Anterior cingulate cortex (tissue), 58 donors: ENCODE measurements at places on chromosomes 1 and 21.

DNA sequence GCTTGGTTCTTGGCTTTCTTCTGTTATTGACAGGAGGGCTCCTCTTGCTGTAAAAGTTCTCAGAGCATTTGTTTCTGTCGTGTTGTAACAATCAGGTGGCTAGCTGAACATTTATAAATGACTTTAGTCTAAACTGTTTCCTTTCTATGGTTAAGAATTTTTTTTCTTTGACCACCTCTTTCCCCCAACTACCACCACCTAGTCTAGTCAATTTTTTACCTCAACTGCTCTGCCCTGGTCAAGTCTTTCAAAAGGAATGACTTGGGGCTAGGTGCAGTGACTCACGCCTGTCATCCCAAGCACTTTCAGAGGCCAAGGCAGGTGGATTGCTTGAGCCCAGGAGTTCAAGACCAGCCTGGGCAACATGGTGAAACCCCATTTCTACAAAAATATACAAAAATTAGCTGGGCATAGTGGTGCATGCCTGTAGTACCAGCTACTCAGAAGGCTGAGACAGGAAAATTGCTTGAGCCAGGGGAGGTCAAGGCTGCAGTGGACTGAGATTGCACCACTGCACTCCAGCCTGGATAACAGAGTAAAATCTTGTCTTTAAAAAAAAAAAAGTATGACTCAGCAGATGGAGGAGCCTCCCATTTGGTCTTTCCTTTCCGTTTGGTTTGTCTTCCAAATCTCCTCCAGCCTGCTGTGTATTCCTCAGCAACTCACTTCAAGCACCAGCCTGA is 40.7 kb downstream of the MAP3K21 start:
- DNase-seq, result no peak

DNA sequence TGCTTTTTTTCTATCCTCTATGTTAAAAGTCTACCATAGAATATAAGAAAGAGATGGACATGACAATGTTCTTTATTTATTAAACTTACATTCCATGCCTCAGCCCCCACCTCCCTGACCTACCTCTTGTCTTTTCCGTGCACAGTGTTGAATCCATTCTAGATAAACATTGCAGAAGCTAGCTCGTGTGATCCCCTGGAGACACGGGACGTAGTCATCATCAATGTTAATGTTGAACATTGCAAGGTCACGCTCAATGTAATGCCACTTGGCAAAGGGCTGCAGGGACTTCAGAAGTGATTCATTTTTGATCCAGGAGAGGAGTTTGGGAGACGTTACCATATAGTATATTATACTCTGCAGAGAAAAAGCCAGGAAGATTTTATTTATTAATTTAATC is 66.4 kb downstream of the NTPCR start:
- DNase-seq, result no peak

DNA sequence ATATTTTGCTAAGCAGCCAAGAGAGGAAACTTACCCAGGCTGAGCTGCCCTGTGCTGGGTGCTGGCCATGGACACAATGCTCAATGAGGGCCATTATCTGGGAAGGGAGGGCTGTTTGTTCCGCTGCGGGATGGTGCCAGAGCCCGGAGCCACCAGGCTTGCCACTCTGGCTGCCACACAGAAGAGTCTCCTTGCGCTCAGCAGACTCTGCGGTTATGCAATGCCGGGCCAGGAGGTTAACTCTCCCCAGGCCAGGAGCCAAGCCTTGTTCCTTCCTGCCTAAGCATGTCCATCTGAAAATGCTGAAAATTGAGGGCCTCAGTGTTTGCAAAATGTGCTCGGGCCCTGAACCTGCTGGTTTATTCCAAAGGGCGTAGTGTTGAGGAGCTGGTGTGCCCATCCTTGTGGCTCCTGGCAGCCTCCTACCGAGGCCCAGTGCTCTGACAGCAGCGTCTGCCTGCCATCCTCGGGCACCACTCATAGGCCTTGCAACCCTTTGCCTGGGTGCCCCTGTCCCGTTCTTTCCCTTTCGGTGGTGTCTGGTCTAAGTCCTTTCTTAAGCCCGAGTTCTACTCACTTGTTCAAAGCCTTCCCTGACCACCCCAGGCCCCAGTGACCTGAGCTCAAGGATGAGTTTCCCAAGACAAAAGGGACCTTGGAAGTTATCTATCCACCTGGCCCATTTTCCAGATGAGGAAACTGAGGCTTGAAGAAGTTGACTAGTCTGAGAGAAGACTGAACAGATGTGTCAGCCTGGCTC is 133.8 kb upstream of the EDN2 start:
- peak; percentile 47 for DNase-seq

GRCh38 chr1:185608177-185608576 is 126.0 kb upstream of the HMCN1 start:
- DNase-seq, result no peak

DNA sequence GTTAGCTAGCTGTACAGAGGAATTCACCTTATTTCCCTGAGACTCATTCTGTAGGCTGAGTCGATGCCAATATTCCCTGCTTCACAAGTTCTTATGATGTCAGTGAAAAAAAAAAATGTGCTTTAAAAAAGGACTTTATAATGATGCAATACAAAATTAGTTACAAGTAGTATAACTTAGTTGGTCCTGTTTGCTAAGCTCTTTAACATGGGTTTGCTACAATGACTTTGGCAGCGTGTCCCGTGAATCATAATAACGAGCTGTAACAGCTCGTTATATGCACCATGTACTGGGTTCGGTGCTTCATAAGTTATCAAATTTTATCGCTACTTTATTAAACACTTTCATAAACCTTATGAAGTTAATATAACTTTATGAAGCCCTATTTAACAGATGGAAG is 349.7 kb downstream of the LMX1A start:
- no peak for DNase-seq

GRCh38 chr1:197614916-197615692 is 160.2 kb downstream of the DENND1B start:
- no peak for DNase-seq

DNA sequence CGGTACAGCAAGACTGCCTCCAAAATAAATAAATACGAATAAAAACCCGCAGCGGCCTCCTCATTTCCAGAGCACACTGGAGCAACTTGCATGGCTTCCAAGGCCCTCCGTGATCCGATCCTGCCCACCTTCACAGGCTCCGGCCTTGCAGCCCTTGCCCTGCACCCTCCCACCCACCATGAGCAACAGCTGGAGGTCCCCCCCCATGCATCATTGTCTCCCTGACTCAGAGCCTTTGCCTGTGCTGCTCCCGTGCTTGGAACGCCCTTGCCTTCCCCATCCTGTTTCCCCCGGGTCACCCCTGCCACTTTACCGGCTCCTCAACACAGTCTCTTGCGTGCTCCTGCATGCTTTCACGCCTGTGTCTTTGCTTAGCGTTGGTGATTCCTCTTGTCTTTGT is 71.0 kb upstream of the ANGPTL1 start:
- no peak for DNase-seq

- DNase-seq, result peak; percentile 44
Observed at GRCh38 chr1:151372058-151372934, at the start of gene SELENBP1. SELENBP1 (minus strand) TSS chr1:151372705; CDS start chr1:151372641, 64 bp downstream.

GRCh38 chr1:93979718-93980319 is 70.6 kb upstream of the GCLM start:
- DNase-seq, result no peak

DNA sequence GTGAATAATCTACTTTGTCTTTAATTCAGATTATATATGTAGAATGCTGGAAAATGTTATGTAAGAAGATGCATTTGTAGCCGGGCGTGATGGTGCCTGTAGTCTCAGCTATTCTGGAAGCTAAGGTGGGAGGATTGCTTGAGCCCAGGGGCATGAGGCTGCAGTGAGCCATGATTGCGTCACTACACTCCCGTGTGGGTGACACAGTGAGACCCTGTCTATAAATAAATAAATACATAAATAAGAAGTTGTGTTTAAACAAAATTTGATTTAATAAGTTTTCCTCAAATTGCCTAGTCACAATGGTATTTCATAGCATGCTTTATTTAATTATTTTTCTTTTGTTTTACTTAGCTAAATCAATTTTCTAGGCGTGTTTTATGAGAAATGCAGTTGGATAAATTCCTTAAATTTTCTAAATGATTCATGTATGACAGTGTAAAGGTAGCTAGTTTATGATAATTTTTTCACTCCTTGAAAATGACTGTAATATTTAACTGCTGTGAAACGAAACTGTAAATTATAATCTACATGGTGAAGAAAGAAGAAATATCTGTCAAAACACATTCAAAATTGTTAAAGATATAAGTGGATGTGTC is 232.6 kb downstream of the SRGAP2C start:
- no peak for DNase-seq

GRCh38 chr1:70438529-70438928 is 27.5 kb downstream of the CTH start:
- DNase-seq, result no peak

- no peak for DNase-seq
Observed at GRCh38 chr1:175402336-175402735, 209.8 kb upstream of the KIAA0040 start.

DNA sequence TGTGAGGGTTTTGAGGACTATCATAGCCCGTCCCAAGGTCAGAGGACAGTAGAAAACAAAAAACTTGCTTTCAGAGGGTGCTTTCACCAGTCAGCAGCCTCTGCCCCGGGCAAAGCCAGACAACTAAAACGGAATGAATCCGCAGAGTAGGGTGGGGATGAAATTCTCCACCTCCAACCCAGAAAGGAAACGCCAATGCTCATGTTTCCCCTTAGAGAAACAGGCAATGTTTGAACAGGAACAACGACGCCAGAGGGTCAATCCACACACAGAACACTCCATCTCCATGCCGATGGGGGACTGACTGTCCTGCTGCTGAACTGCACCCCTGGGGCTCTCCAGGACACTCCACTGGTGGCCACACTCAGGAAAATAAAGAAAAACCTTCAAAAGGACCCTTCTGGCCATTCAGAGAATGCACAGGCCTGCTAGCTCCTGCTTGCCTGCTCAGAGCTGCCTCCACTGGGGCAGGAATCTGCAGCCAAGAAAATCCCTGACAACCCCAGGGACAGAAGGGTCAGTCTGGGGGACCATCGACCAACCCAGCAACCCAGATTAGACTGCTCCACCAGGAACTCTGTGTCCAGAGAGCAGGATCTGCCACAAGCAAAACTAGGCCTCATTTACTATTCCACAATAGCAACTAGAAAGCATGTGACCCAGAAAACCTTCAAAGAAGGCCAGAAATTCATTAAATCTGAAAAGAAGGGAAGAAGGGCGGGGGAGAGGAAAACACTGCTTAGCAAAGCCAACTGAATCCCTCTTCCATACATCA is 116.0 kb downstream of the TOMM20 start:
- DNase-seq, result peak; percentile 22

DNA sequence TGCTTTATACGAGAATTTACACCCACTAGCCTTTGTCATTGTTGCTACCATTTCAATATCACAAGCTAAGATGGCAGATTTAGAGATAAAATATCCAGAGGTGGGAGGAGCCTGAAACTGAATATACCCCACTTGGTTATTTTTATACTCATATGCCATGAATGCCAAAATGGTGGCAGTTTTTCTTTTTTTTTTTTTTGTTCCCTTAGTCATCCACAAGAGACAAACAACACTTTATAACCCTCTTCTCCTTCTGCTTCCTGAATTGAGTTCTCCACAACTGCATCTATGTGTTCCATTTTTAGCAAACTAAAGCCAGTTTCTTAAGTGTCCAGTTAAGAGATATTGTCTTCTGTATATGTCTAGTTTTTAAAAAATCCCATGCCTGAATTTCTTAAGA is 558.4 kb downstream of the LMO4 start:
- no peak for DNase-seq

DNA sequence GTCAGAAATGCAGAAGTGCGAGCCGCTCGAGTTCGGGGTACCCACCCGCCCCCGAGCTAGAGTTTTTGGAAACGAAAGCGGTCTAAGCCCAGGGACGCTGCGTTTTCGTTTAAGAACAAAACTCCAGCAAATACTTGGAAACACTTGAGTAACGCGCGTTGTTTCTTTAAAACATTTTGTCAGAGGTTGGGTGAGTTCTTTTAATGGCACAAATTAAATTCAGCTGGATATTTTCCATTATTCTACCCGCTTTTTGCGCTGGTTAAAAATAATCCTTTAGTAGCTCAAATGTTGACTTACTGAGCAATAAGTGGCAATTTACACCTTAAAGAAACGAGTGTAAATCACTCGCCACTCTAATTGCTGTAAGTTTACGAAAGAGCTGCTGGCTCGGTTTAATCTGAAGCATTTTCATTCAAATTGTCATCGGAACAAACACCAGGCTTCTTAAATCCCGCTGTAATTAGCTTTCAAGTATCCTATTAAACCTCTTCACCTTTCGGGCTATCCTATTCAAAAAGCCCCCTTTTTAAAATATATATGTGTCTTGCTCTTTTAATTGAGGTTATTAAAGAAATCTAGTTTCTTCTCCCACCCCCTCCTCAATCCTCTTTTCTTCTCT is 1.5 kb downstream of the LHX8 start:
- DNase-seq, result no peak

DNA sequence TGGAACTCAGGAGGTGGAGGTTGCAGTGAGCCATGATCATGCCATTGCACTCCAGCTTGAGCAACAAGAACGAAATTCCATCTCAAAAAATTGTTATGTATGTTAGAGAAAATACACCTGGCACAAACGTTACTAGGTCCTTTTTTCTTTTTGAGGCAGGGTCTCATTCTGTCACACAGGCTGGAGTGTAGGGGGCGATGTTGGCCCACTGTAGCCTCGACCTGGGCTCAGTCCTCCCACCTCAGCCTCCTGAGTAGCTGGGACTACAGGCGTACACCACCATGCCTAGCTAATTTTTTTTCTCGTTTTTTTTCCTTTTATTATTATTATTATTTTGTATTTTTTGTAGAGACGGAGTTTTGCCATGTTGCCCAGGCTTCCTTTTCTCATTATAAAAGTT is 4.4 kb downstream of the HAX1 start:
- no peak for DNase-seq

DNA sequence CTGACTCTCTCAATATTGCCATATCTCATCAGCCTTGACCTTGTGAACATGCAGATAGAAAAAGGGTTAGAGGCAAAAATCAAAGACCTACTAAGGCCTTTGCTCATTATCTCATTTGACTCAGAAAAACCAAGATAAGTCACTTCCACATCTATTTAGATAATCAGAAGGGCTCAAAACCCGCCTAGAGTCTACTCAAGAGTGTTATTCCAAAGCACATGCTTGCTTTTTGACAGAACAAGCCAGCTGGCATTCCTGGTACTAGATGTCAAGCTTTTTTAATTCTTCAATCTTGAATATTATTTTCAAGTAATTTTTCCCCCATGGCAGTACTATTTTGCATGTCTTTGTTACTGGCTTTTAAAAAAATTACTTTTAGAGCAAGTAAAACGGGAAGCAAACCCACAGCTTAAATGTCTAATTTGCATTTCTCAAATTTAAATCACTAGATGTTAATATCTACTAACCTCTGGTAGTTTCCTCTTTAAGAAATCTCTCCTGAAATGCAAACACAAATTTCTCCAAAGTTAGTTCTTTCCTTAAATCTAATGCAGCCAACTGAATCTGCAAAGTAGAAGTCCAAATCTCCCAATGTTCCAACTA is 51.5 kb downstream of the APP start:
- no peak for DNase-seq

DNA sequence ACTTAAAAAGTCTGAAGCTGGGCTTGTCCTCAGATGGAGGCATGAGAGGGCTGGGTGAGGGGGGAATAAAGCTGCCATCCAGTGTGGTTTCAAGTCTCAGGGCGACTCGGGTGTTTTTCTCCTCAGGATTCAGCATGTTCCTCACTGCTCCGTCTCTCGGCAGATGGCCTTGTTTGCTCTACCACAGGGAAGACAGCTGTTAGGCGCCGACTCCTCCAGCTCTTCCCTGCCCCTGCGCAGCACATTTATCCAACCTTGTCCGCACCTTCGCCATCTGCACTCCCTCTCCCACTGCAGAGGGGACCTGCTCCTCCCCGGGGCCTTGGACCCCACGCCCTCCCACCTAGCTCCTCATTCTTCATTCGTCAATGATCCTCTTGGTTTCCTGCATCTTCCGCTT is 16.6 kb upstream of the S100A11 start:
- DNase-seq, result no peak
